Stimulated activated CD4-positive, alpha-beta T cell treated with anti-CD3 and anti-CD28 coated beads, Interleukin-2, amount 100 ng/mL, for 24 hours (primary cell): ENCODE measurements at places on chromosomes 3 and 15.

DNA sequence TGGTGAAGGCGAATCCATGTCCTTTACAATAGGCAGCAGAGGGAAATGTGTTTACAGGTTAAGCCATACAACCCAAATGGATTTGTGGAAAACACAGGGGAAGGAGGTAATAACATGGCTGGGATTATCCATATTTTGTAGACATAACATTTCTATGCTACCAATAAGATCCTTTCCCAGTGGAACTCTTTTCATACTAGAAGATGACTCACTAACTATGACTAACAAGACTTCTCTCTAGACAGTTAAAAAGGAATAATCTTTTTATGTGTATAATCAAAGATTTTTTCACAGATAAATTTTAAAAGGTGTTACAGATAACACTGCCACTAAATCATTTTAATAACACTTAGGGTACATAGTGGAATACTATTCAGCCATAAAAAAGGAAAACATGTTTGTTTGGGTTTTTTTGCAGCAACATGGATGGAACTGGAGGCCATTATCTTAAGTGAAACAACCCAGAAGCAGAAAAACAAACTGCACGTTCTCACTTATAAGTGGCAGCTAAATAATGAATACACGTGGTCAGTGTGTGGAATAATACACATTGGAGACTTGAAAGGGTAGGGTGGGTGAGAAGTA, 39.6 kb downstream of the VPS13C start:
- DNase-seq: no peak

DNA sequence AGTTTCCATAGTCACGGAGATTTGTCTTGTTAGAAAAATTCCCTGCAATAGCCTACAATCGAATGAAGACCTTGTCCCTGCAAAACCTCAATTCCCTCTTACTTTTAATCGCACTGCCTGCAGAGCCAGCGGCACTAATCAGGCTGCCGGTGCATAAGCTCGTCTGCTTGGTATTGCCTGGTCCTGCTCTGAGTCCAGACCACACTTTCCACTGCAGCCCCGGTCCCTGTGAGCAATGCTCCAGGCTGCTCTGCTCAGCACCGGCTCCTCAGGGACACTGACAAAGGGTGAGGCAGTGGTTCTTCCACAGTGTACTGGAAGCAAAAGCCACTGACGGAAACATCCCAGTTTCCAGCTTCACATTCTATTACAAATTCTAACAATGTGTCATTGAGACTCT, 164.3 kb downstream of the OCA2 start:
- no peak for DNase-seq

GRCh38 chr3:186599142-186599784, 13.6 kb upstream of the AHSG start:
- DNase-seq: no peak

- no peak for DNase-seq
Measured at GRCh38 chr3:40582401-40583027, 57.8 kb downstream of the ZNF621 start.

- DNase-seq: no peak
Measured at GRCh38 chr15:90637693-90638092, 79.5 kb upstream of the BLM start.

- DNase-seq: no peak
Measured at GRCh38 chr15:77085297-77085696, 14.4 kb upstream of the TSPAN3 start.

GRCh38 chr15:62109437-62109836, 42.7 kb downstream of the C2CD4A start:
- DNase-seq: no peak

DNA sequence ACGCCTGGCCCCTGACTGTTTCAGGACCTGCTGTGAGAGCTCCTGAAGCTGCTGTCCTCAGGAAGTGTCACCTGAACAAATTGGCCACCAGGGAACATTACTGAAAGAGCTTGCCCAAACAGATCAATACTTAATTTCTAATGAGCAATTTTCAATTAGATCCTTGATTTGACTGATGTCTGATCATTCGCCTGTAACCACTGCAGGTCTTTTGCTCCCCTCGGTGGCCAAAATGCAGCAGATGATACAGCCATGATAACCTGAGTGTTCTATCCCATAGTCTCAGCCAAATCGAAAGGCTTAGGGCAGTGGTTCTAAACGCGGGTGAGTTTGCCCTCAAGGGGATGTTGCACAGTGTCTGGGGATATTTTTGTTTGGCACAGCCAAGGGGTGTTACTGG, 57.6 kb upstream of the MEX3B start:
- DNase-seq: no peak

GRCh38 chr15:52082197-52083036, 30.2 kb downstream of the BCL2L10 start:
- no peak for DNase-seq

- no peak for DNase-seq
Measured at GRCh38 chr15:96340348-96340597, 9.8 kb downstream of the NR2F2 start.
